ENCODE measurements at places on chromosomes 5 and 9.

DNA sequence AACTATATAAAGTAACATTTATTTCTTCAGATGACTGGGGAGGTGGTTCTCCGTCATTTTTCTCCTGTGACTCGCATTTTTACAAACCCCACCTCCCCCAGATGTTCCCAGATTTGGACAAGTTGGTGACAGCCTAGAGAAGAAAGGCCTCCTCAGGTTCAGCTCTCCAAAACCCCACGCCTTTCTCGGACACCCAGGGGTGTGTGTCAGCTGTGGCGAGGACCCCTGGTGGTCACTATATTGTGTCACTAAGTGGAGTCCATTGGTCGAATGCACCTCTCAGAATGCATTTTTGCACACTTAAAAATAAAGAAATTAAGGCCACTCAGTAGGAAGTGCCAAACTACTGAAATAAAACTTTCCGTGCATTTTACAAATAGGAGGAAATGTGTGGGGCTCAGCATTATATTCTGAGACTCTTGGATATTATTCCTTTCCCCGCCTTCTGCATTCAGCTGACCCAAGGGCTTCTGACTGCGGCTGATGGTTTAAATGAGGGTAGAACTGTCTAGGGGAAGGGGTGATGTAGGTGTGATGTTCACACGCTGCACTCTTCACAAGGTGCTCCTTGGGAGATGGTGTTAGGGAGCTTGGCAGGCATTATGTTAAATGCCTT is 47.6 kb downstream of the ACO1 start:
- no peak for DNase-seq

DNA sequence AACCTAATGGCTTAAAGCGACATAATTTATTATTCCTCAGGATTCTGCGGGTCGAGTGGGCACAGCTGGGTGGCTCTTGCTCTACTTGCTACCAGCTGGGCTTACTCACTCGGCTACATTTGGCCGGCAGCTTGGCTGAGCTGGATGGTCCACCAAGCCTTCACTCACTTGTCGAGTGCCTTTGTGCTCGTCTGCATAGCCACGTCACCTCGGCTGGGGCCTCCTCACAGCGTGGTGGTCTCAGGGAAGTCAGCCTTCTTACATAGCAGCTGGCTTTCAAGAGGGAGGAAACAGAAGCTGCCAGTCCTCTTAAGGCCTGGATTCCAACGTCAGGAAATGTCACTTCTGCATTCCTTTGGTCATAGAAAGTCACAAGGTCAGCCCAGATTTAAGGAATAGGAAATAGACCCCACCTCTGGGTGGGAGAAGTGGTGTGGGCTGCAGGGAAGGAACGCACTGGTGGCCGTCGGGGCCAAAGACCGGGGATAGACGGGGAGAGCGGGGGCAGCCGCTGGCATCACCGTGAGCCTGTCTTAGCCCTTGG is 75.1 kb upstream of the RUFY1 start:
- no peak for DNase-seq

DNA sequence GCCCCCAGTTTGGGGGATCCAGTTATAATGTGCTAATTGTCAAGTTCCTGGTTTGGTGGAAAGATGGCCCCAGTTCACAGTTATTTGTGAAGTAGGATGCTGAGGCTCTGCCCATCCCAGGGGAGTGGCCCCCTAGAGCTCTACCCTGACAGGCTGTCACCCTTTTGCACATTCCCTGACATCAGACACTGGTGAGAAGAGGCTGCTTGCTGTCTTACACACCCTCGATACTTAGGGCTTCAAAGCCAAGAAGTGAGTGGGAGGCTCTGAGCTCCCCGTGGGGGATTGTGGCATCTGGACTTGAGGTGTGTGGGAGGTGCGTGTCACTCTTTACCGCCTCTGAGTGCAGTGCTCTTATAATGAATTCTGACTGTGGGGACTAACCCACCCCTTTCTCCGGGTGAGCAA is 168.5 kb downstream of the DOCK2 start:
- DNase-seq: peak; percentile 26

- DNase-seq: no peak
Measured at GRCh38 chr5:93193431-93194347, 387.3 kb downstream of the NR2F1-AS1 start.

DNA sequence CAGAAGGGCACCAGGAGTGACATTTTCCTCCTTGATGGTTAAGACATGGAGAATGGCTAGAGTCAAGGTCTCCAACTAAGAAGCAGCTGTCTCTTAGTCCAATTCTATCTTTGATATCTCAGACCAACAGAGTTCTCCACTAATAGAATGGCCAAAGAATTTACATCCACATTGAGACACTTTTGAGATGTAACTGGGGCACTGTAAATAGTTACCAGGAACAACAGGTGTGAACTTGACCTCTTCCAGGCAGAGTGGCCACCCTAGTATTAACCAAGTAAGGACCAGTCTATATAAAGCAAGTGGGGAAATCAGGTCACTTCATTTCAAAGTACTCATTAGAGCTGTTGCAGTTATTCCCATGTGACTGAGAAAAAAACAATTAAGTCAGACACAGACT is 159.7 kb upstream of the RAD23B start:
- no peak for DNase-seq

- no peak for DNase-seq
Measured at GRCh38 chr5:9381464-9381863, 164.4 kb downstream of the SEMA5A start.

GRCh38 chr5:78731884-78732283 is 83.3 kb upstream of the LHFPL2 start:
- no peak for DNase-seq

- peak; percentile 66 for DNase-seq
Measured at GRCh38 chr5:141494761-141495452, 6.0 kb downstream of the PCDHGC5 start.

DNA sequence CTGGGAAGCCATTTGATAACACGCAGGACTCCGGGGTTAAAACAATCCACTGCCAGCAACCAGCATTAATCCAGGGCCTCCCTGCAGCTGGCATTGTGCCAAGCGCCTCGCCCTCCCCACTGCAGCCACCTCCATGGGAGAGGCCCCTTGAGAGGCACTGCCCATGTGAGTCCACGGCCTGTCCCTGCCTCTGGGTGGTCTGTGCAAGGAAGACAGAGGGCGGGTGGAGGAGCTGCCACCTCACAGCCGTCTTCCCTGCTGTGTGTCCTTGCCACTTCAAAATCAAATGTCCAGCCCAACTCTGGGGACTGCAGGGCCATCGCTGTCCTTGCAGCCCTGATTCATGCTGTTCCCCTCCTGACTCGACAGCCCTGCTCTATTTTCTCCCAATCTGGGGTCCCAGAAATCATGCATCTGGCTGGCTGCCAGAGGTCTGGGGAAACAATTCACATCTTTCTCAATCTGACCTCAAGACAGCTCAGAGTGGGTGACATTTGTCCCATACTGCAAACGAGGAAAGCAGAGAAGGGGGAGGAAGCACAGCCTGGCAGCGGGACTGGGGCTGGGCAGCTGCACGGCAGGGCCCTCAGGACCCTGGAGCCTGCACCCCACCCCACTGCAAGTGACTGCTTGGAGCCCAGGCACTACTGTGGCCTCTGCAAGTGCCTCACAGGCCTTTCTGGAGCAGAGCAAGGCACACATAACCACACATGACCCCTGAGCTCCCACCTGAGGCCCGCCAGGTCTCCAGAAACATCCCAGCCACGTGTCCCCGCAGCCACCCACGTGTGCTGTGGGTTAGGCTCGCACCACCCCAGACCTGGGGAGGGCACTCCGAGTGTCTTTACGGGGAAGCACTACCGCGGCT is 15.7 kb downstream of the BRD3OS start:
- no peak for DNase-seq

- DNase-seq: no peak
Measured at GRCh38 chr9:93979721-93980120, 24.6 kb upstream of the BARX1 start.

DNA sequence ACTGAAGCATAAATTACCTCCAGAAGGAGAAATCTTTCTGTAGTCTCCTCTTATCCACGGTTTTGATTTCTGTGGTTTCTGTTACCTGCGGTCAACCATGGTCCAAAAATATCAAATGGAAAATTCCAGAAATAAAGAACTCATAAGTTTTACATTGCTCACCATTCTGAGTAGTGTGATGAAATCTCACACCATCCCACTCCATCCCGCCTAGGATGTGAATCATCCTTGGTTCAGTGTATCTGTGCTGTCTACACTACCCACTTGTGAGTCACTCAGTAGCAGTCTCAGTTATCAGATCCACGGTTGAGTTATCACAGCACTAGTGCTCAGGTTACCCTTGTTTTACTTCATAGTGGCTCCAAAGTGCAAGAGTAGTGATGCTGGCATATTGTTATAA is 371.2 kb downstream of the NFIB start:
- peak; percentile 44 for DNase-seq

DNA sequence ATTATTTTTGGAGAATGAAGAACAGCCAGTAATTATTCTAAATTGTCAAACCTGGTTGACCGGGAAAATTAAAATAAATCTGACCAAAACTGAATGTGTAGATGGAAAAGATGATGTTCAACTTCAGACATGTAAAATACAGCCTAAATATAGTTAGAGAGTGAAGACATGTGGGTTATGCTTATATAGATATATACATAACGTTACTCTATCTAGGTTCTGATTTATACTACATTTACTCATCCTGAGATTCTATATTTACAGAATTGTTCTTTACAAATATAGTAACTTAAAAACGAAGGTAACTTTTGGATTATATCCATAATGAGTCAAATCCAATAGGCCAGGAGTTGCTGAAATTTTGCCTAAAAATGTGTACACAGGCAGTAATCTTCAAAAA is 20.8 kb upstream of the THG1L start:
- no peak for DNase-seq

GRCh38 chr5:1195439-1195838 is 6.0 kb upstream of the SLC6A19 start:
- no peak for DNase-seq

GRCh38 chr5:88833371-88834130 is 49.4 kb downstream of the MEF2C start:
- no peak for DNase-seq

DNA sequence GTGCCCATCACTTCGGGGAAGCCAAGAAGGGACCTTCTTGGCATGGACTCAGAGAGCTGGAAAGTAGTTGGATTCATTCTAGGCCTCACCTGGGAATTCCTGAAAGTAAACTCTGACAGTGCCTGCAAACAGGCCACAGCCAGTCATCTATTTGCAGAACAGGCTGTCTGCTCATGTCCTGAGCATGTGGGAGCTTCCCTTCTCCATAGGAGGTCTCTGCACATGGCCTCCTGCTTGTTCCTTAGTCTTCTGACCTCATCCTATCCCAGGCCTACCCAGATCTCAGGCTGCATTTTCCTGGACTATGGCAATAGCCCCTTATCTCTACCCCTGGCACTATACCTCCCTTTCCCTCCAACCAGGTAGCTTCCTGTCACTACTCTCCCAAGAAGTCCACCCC is 67.2 kb upstream of the FSTL4 start:
- DNase-seq: no peak

DNA sequence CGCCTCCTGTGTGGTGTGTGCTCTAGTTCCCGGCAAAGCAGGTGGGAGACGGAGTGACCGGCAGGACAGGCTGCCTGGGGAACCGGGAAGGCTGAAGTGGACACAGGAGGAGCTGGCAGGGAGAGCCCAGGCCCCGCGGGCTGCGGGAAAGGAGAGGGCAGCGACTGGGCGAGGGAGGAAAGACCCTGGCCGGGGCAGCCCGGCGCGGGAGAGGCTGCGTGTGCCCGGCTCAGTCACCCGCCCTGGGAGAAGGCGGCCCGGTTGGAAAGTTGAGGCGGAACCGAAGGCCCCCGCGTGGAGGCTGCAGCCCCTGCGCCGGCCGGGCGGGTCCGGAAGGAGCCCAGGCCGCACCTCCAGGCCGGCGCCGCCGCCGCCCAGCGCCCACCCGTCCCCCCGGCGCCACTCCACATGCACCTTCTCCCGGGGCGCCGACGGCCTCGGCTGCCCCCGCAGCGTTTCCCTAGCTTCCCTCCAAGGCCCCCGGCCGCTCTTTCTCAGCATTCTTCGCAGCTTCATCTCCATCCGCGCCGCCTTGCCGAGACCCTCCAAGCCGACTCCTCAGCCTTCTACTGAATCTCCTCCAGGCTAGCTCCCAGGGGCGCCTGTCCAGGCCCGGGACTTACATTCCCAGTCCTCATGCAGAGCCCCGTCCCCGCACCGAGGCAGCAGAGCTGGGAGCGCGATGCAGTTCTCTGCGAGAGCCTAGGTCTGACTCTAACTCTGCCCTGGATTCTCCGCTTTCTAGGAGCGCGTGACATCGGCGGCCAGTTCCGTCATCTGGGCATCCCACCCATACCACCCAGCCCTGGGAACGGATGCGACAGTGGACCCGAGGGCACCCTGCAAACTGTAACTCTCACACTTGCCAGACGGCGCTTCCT is 152.0 kb downstream of the ERCC6L2 start:
- no peak for DNase-seq

DNA sequence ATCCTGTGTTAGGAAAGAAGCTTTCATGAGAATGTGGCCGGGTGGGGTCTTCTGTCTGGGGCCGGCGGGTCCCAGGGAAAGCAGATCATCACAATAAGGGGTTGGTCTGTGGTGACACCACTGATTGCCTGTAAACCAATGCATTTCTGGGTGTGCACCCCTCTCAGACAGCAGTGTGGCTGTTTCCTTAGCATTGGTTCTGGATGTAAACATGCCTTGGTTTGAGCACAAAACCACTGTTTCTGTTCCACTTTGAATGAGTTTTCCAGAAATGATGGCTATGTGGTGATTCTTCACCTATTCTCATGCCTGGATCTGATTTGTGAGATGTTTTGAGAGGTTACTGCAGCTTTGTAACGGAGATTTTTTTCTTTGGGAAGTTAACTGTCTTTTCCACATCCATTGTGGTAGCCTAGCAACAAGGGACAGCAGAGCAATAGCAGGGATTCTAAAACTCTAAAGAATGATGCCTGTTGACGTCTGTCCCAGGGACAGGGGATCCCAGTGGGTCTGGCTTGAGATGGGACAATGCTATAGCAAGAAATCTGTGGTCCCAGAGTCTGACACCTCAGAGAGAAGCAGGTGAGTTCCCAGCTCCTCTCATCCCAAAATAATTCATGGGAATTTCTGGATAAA is at the start of gene CCDC192:
Gene CCDC192, plus strand, starts transcription at position 466 of the 636 bp plus-strand sequence. Its CDS starts 55 bp downstream, at position 521.
- DNase-seq: no peak

DNA sequence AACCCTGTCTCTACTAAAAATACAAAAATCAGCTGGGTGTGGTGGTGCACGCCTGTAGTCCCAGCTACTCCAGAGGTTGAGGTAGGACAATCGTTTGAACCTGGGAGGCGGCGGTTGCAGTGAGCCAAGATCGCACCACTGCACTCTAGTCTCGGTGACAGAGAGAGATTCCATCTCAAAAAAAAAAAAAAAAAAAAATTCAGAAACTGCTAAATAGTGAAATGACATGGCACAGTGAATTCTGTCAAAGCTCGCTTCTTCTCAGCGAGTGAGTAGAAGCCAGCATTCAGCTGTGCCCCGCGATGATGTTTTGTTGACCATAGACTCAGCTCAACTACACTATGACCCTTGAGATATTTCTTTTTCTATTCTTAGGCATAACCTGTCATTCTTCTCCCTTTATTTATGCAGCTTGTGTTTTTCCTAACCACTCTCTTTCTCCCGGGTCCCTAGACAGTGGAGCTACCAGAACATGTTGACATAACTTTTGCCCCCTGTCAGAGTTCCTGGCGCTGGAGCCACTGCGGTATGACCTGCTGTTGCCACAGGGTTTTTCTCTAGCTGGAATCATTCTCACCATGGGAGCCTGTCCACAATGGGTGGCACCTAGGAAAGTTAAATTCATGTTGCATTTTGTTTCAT is 13.5 kb upstream of the IQGAP2 start:
- no peak for DNase-seq

- no peak for DNase-seq
Measured at GRCh38 chr5:131328536-131329285, 64.9 kb downstream of the CDC42SE2 start.

All from head of caudate nucleus (tissue), 42 donors.